CD4-positive, alpha-beta T cell treated with Interleukin-10 for 1 hour (primary cell): ENCODE measurements at places on chromosomes 11 and 22.

- no peak for DNase-seq
Measured at GRCh38 chr11:131160846-131161245, 209.6 kb upstream of the NTM start.

- DNase-seq: no peak
Measured at GRCh38 chr11:113647108-113647507, 59.0 kb downstream of the TMPRSS5 start.

- no peak for DNase-seq
Measured at GRCh38 chr11:23539556-23539955, 679.3 kb upstream of the CCDC179 start.

- no peak for DNase-seq
Measured at GRCh38 chr11:130737866-130738431, 178.3 kb downstream of the SNX19 start.

DNA sequence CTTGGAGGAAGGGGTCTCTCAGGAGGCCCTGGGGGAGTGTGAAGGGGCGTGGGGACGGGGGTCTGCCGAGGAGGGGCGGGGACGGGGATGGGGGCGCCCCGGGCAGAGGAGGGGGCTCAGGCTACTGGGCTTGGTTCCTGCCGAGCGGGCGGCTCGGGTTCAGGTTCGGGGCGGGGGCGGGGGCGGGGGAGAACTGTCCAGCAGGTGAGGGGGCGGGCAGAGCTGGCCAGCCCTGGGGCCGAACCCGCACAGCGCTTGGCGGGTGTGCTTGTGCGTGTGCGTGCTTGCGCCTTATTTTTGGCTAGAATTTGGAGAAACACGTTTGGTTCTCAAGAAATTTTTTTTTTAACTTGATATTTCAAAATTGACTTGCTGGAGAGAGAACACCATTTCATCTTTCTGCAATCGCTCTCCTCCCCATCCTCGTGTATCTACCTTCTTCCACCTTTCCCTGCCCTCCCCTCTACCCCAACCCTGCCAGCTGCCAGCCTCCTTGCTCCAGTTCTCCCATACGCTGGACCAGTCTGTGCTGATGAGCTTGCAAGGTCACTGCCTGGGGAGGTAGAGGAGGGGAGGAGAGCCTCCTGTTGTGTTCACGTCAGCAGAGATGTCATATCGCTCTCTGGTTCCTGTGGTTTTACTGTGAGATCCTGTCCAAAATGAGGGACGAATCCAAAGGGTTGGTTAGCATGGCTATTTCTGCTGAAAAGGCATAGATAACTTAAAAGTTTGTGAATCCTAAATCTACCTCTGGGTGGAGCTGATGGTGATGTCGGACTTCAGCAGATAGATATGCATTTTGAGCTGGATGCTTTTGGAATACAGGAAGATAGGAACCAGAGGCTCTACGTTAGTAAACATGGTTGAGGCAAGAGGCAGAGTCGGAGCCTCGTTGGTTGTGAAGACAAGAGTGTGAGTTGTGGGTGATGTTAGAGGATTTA is 668 bp downstream of the MADD start:
- DNase-seq: peak; percentile 49

GRCh38 chr11:44804449-44805437 is 78.0 kb downstream of the TSPAN18 start:
- DNase-seq: no peak

DNA sequence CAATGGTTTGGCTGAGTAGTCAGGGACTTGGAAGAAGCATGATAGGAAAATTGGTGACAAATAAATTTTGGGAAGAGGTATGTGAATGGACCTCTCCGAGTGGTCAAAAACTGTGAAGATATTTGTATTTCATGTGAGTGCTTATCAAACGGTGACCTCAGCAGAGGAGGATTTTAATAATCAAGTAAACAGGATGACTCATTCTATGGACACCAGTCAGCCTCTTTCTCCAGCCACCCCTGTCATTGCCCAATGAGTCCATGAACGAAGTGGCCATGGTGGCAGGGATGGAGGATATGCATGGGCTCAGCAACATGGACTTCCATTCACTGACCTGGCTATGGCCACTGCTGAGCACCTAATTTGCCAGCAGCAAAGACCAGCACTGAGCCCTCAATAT is 21.2 kb downstream of the MS4A4E start:
- DNase-seq: no peak

DNA sequence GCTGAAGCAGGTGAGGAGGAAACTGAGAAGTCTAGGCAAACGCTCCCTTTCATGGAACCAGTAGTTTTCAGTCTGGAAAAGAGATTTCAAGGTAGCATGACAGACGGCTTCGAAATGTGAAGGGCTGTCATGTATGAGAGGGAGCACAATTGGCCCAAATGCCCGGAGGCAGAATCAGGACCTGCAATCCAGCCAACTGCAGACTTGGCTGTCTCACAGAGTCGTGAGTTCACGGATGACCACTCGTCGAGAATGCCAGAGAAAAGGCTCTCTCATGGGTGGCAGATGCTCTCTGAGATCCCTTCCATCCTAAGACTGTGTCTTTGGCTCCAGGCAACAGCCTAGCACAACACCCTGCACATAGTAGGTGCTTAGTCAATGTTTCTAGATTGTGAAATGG is 134.8 kb downstream of the DSCAML1 start:
- DNase-seq: no peak

DNA sequence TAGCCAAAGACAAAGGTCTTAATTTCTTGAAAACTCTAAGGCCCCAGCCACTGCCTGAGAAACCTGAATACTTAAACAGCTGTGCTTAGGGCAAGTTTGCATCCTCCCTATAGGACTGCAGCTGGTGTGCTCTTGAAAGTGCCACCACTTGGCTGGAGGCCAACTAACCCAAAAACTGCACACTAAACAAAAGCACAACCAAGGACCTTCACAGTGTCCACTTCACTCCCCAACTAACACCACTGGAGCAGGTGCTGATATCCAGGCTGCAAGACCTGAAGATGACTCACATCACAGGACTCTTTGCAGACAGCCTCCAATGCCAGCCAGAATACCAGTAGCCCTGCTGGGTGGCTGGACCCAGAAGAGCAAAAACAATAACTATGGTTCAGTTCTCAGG is 357.7 kb upstream of the ARHGAP42 start:
- DNase-seq: no peak

DNA sequence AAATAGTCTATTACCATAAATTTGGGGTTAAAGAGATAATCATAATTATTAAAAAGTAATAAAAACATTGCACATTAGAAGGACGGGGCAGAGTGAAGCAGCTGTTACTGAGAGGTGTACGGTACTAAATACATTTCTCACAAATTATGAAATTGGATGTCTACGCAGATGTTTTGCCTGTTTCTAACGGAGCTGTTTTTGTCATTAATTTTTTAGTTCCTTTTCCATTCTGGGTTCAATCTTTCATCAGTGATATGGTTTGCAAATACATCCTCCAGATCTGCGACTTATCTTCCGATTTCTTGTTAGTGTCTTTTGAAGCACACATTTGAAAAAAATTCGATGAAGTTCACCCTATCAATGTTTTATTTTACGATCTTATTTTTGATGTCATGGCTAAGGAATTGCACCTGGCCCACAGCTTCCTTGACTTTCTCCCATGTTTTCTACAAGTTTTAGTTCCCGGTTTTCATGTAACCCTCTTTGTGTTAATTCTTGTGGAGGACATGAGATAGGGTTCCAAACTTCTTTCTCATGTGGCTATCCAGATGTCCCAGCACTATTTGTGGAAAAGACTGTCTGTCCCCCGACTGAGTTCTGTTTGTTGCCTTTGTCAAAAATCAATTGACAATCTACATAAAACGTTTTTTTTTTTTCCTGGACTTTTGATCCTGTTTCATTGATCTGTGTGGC is 21.3 kb upstream of the KRTAP5-6 start:
- no peak for DNase-seq

GRCh38 chr11:44926036-44926435 is 24.6 kb downstream of the TP53I11 start:
- no peak for DNase-seq

DNA sequence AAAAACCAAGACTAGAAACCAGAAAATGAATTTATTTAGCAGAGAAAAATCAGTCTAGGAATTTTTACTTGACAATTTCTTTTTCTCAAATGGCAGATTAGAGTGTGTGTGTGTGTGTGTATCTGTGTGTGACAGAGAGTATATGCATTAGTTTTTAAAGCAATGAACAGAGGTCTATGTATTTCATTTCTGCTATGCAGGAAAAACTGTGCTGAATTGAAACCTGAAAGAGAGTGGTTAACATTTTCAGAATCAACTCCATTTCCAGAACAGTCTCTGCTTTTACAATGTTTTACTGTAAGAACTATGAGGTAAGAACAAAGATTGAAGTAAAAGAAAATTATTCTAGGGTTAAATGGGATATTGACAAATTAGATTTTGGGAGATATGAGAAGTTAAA is 114.8 kb downstream of the GRM5 start:
- DNase-seq: no peak
